ENCODE measurements at places on chromosomes 4 and X.

- no peak for DNase-seq
Measured at GRCh38 chr4:80312124-80312523, 23.4 kb upstream of the CFAP299 start.

- DNase-seq, result no peak
Measured at GRCh38 chr4:11507920-11508319, 79.2 kb upstream of the HS3ST1 start.

DNA sequence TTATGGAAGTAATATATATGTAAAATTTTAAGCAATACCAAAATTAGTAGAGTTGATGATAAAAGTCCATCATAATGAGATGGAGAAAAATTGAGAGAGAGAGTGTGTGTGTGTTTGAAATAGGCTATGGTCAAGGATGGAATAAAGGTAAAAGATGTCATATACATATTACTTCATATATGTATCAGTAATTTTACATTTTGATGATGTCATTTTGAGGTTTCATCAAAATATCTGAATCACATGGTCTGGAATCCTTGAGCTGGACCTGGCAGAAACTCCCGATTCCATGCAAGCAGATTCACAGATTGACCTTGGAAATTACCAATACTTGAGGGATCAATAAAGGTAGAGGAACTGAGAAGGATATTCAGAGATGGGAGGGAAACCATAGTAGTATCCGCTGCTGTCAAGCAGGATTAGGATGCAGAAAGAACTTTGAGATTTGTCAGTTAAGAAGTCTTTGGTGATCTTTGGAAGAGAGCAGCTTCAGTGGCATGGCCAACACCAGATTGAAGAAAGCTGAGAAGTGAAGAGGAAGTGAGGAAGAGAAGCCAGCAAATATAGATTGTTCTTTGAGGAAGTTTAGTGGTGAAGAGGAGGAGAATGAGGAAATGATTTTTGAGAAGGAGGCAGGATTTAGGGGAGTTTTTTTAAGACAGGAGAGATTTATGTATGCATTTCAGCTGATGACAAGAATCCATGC is 21.5 kb downstream of the DNAAF6 start:
- DNase-seq, result no peak

- no peak for DNase-seq
Measured at GRCh38 chr4:158906073-158906472, 137.2 kb downstream of the FNIP2 start.

DNA sequence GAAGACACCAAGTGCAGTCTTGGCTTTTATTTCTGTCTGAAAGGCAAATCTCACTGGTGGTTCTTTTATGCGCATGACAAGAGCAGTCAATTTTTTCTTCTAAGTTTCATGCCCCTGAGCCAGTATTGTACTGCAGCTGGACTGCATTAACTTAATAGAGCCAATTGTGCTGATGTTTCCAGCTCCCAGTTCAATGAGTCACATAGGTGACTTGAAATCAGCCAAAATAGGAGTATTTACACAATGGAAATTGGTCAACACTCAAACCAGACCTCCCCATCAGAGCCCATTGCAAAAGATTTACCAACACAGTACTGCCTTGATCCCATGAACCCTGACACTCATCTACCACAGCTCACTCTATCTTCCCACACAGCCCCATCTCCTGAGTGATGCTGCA is 100.3 kb upstream of the GUCY1A1 start:
- no peak for DNase-seq

- DNase-seq, result no peak
Measured at GRCh38 chrX:23792861-23793553, 10.0 kb downstream of the SAT1 start.

GRCh38 chrX:13716455-13716854 is 18.0 kb downstream of the TRAPPC2 start:
- DNase-seq, result no peak

Data from right kidney (tissue), 9 donors.